ENCODE measurements at places on chromosomes 4 and X. TPM values are rescaled to one million over a fixed set of nuclear protein-coding genes. Genes with fewer than 3 reads are reported as not detected.

GRCh38 chr4:6071959-6072720 is 53.9 kb upstream of the C4orf50 start:
- H3K4me3 ChIP-seq: no peak overlapping the region
- H3K27ac ChIP-seq: no peak overlapping the region
- no peaks in the 10 kb centered on the region for H3K27me3 ChIP-seq
- DNase-seq: no peak

DNA sequence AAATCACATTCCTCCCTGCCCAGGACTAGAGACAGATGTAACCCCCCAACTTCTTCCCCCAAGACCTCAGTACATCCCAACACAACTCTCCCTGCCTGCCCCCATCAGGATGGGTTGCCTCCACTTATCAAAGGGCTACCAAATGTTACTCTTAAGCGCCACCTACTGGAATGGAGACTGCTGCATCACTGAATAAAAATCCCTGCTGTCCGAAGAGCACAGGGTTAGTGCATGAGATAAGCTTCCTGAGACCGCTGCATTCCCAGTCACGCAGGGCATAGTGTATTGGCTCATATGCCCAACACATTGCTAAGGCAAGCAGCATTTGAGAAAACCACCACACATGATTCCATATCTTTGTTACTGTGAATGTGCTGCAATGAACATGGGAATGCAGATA is 544.5 kb downstream of the PPP4R3C start:
- H3K27me3 ChIP-seq: no peaks in the 10 kb centered on the region
- H3K27ac ChIP-seq: no peak overlapping the region
- DNase-seq: no peak
- H3K4me3 ChIP-seq: no peak overlapping the region
- H3K36me3 ChIP-seq: no peaks in the 10 kb centered on the region
- no peaks in the 10 kb centered on the region for H3K4me1 ChIP-seq

DNA sequence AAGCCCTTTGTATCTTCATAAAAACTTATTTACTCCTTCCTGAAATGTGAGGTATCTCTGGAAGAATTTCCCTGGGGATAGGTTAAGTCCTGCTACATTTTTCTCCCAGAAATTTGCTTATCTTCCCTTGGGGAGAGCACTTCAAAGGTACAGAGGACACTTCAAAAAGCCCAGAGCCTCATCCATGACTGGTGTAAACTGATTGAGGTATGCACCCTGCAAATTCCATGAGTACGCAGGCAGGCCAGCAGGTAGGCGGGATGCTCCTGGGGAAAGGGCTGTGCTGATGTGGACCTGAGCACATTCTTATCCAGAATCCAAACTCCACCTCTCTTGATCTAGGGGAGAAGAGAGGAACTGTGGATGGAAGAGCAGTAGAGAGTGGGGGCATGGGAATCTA is 26.3 kb upstream of the RASGEF1B start:
- H3K36me3 ChIP-seq: no peaks in the 10 kb centered on the region
- H3K4me1 ChIP-seq: no peaks in the 10 kb centered on the region
- H3K4me3 ChIP-seq: no peak overlapping the region
- no peak for DNase-seq

GRCh38 chr4:55177461-55177860 is 52.1 kb upstream of the KDR start:
- DNase-seq: no peak
- H3K4me1 ChIP-seq: peaks cover 12% of the 10 kb centered on the region
- no peaks in the 10 kb centered on the region for H3K36me3 ChIP-seq

GRCh38 chrX:130304587-130305368 is 34.9 kb upstream of the SLC25A14 start:
- no peaks in the 10 kb centered on the region for H3K36me3 ChIP-seq
- no peak overlapping the region for H3K4me3 ChIP-seq
- H3K27me3 ChIP-seq: no peaks in the 10 kb centered on the region
- no peaks in the 10 kb centered on the region for H3K4me1 ChIP-seq
- DNase-seq: no peak

The GNRHR gene
- total RNA-seq: not detected

The NDUFB11 gene
- total RNA-seq: 17.0 TPM

DNA sequence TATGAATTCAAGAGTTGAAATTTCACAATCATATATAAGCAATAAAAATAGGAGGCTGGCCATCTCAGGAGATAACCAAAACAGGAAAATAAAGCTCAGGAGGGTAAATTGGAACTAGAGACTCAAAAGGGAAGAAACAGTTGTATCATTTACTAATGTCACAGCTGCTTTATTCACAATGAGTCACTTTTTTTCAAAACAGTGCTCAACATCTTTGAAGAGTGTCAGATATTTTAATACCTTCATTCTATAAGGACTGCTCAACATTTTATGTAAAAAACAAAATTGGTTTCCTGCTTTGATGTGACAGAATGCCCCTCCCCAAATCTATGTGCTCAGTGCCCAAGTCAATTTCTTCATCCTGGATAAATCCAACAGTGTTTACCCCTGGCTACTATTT is 97.7 kb downstream of the DDX60 start:
- no peaks in the 10 kb centered on the region for H3K27me3 ChIP-seq
- no peaks in the 10 kb centered on the region for H3K36me3 ChIP-seq
- no peak overlapping the region for H3K4me3 ChIP-seq

DNA sequence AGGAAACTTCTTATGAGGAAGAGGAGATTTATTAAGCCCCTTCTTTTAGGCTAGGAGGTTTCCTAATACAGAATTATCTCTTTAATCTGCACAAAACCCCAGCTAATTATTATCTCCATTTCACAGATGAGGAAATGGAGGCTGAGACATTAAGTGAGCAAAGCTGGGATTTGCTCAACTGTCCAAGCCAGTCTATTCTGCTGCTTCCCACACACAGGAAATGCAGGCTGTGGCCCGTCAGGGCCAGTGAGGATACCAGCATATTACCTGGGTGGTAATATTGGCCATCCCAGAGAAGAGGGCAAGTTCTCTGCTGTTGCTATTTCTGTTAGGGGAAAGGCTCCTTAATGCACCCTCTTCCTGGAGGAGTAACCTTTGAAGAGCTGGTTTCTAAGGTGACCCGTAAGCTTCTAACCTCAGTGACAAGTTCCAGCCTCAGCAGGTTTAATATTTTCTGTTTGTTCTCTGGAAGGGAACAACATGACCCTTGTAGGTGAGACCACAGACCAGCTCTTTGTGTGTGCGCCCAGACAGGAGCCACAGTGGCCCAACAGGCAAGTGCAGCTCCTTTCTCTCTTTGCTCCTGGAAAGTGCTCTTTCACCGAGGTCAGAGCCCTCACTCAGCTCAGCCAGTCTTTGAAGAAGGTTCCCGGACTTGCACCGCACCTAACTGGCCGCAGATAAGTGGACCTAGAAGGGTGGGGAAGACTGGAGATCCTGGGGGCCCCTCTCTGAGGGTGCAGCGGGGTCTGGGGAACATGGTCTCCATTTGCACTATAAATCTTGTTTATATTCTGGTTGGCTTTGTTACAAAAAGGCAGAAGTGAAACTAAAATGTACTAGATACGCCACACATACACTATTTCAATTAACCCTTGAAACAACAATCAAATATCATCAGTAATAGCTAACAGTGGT is 35.5 kb downstream of the TBC1D9 start:
- no peak overlapping the region for H3K27ac ChIP-seq
- no peaks in the 10 kb centered on the region for H3K36me3 ChIP-seq
- H3K27me3 ChIP-seq: no peaks in the 10 kb centered on the region
- DNase-seq: no peak
- peaks cover 9% of the 10 kb centered on the region for H3K4me1 ChIP-seq

The STPG2 gene
- total RNA-seq: not detected

GRCh38 chr4:39587881-39588280 is 50.8 kb downstream of the SMIM14 start:
- peaks cover 5% of the 10 kb centered on the region for H3K4me1 ChIP-seq
- H3K27ac ChIP-seq: no peak overlapping the region
- no peaks in the 10 kb centered on the region for H3K27me3 ChIP-seq
- peak; percentile 90 for DNase-seq
- no peak overlapping the region for H3K4me3 ChIP-seq

The ODAPH gene
- not detected for total RNA-seq

The SEC31A gene
- total RNA-seq: 366 TPM

- no peaks in the 10 kb centered on the region for H3K4me1 ChIP-seq
- H3K4me3 ChIP-seq: no peak overlapping the region
- H3K27me3 ChIP-seq: no peaks in the 10 kb centered on the region
Observed at GRCh38 chr4:23788460-23788859, 101.4 kb downstream of the PPARGC1A start.

GRCh38 chr4:156931267-156931666 is 40.3 kb downstream of the PDGFC start:
- peaks cover 13% of the 10 kb centered on the region for H3K4me1 ChIP-seq
- no peaks in the 10 kb centered on the region for H3K36me3 ChIP-seq
- H3K4me3 ChIP-seq: no peak overlapping the region
- H3K27ac ChIP-seq: no peak overlapping the region

The EGF gene
- total RNA-seq: 4.2 TPM

DNA sequence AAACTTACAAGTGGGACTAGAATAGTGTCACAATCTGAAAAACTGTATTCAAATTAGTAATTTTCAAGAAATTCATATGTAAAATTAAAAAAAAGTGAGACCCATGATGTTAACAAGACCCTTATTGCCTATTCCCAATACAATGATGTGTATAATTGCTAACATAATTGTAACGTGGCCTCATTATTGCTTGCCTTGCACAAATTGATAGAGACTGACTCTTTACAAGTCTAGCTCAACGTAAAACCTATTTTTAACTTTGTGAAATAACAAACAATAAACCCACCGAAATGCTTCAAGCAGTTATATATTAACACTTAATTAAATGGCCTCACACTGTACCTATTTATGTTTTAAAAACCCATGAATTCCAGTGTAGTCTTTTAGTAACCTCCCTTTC is 312.5 kb downstream of the DACH2 start:
- no peaks in the 10 kb centered on the region for H3K27me3 ChIP-seq
- H3K27ac ChIP-seq: no peak overlapping the region
- H3K4me3 ChIP-seq: no peak overlapping the region

DNA sequence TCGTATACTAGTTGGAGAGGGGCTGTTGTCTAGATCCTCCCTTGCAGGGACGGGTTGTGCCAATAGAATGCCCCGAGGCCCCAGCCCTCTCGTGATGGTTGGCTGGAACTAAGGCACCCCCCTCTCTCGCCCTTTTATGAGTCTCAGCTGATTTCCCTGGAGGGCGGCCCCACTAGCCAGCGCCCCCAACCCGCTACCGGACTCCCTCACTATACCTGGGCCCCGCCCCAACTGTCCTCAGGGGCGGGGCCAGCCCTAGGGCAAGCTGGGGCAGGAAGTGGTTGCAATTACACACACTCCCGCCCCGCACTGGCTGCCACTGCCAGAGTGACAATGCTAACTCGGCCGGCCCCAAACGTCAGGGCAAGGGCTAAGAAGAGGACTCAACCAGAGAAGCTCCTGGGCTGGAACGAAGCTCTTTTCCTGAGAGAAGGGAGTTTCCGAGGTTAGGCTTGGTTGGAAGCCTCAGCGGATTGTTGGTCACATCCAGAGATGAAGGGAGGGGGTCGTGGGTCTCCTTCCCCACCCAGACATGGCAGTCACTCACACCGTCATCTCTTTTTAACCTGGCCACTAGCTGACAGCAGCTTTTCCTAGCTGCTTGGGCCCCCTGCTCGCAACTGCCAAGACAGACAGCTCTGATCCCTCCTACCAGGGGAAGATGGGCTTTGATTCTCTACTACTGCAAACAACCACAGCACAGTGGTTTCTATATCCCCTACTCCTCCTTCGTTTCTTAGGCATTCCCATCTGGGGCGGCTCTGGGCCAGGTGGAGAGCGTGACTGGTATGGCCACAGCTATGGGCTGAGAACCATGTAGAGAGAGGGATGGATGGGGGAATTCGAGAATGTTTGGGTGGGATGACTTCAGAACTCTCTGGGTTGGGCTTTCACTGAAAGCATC is 21.0 kb upstream of the BCORL1 start:
- peaks cover 6% of the 10 kb centered on the region for H3K4me1 ChIP-seq
- no peak for DNase-seq
- peaks cover 5% of the 10 kb centered on the region for H3K27me3 ChIP-seq
- H3K36me3 ChIP-seq: no peaks in the 10 kb centered on the region
- no peak overlapping the region for H3K27ac ChIP-seq

GRCh38 chr4:144862210-144862609 is 216.3 kb downstream of the HHIP start:
- no peaks in the 10 kb centered on the region for H3K36me3 ChIP-seq
- no peaks in the 10 kb centered on the region for H3K27me3 ChIP-seq
- no peak for DNase-seq

GRCh38 chr4:78353921-78354320 is 197.6 kb upstream of the ANXA3 start:
- no peaks in the 10 kb centered on the region for H3K36me3 ChIP-seq
- no peak overlapping the region for H3K4me3 ChIP-seq
- no peak overlapping the region for H3K27ac ChIP-seq
- no peaks in the 10 kb centered on the region for H3K4me1 ChIP-seq
- H3K27me3 ChIP-seq: no peaks in the 10 kb centered on the region

DNA sequence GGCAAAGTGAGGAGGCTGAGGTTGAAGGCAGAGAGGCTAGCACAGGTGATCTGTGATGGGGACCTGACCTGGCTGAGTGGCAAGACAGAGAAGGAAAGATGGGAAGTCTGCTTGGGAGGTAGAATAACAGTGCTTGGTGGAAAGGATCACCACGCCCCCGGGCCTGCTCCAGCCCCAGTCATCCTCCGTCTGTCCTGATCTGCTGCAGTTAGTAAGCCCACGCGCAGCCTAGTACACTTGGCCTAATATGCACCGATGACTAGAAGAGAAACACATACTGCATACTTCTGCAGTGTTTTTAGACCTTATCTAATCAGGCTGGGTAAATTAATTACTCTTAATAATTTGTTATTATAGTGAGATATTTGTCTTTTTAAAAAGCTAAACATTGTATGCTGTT is 103.7 kb upstream of the KLF3 start:
- peaks cover 15% of the 10 kb centered on the region for H3K4me1 ChIP-seq
- H3K36me3 ChIP-seq: no peaks in the 10 kb centered on the region

All from IMR-90 (cell line).